ENCODE measurements at places on chromosomes 16 and 17.

DNA sequence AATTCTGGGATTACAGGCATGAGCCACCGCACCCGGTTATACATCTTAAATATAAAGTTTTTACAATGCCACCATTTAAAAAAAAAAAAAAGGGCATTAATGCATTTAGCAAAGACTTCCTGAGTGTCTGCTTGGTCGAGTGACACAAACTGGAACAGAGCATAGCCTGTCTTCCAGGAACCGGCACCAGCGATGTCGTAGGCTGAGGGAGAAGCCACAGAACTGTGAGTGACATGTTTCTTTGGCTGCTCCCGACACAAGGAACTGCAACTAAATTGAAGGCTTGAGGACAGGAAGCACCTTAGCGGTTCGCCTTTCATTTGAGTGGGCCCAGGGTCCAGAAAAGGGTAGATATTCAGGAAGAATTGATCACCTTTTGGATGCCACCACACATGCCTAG lies 717.8 kb downstream of the MAF start:
- no peak for DNase-seq

DNA sequence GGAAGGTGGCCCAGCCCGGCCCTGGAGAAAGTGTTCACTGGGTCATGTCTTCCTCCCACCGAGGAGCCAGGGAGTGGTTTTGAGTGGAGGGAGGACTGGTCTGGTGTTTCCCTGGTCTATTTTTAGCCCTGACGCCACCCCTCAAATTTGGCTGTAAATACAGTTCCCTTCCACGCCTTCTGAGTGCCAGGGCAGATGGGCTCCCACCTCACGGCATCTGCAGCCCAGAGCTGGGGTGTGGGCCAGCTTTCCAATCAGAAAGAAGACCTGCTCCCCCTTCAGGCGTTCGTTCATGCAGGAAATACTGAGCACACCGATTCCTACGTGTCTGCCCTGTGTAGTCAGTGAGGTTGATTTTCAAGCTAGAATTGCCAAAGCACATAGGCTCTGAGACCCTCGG lies 53.7 kb downstream of the SNX20 start:
- DNase-seq = no peak

- peak; percentile 56 for DNase-seq
Measured at GRCh38 chr16:2341456-2342447, 1.2 kb upstream of the ABCA3 start.

- DNase-seq = no peak
Measured at GRCh38 chr17:30568117-30568430, 90.9 kb downstream of the GOSR1 start.

DNA sequence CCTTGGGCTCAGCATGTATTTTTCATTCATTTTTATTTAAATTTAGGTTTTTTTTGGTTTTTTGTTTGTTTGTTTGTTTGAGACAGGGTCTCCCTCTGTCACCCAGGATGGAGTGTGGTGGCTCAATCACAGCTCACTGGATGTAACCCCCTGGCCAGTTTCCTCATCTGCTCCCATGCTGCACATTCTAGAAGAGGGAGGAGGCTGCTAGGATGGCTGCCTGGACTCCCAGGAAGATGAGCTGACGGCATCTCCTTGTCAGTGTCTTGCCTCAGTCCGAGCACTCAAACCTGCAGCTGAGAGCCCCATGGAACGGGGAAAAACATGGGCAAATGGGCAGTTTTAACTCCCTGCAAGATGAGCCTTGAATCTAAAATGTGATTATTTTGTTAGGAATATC lies 7.5 kb downstream of the MEAK7 start:
- DNase-seq = no peak

DNA sequence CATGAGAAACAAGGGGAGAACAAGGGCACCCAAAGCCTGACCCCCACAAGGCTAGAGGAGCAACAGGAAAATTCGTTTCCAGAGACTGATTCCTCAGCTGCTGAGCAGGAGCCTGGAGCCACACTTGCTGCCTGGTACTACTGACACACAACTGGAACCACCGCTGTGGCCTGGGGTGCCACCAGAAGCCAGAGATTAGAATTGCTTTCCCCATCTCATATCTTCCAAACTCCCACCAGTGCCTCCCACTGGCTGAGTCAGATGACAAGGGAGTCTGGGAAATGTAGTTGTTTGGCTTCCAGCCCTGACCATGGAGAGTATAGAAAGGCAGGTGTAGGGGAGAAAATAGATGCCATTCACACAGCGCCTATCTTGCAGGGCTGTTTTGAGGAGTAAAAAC lies 4.1 kb upstream of the TMEM11 start:
- peak; percentile 89 for DNase-seq

GRCh38 chr17:559551-560431 lies 154.8 kb downstream of the VPS53 start:
- DNase-seq = peak; percentile 92

GRCh38 chr17:47807421-47807820 lies 14.2 kb downstream of the OSBPL7 start:
- DNase-seq = peak; percentile 22

DNA sequence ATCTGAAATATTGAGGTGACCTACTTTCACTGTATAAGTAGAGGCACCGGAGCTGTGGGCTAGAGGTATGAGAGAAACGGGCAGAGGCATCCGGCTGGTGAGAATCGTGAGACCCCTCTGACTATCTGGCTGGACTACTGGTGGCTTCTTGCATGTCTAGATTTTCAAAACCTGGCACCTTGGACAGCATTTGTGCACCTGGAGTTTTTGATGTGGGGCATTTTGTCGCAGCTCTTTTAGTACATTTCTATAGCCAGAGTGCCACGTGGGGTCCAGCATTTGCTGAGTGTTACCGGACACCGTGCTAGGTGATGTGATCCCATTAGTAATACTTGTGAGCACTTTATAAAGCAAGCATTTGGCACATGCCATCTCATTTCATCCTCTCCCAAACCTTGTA lies 32.6 kb upstream of the SHISA9 start:
- DNase-seq = no peak

DNA sequence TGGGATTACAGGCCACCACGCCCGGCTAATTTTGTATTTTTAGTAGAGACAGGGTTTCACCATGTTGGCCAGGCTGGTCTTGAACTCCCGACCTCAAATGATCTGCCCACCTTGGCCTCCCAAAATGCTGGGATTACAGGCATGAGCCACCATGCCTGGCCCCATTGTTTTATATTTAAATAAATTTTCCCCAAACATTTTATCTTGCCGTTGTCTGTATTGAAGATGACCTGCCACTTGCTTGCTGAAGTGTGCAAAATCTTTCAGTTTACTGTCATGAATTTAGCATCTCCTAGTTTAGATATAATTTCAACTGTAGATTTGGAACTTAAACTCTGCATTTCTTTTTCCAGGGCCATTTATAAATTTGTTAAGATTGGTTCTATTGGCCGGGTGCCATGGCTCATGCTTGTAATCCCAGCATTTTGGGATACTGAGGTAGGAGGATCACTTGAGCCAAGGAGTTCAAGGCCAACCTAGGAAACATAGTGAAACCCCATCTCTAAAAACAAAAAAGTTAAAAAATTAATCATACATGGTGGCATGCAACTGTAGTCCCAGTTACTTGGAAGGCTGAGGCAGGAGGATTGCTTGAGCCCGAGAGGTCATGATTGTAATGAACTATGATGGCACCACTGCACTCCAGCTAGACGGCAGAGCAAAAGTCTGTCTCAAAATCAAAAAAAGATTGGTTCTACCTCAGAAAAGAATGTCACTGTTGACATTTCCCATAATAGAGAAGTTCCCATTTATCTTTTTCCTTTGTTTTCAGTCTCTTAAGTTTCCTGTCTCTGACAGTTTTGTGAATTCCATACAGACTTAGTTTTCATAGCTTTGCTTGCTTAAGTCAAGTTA lies 84.4 kb downstream of the VMP1 start:
- no peak for DNase-seq

DNA sequence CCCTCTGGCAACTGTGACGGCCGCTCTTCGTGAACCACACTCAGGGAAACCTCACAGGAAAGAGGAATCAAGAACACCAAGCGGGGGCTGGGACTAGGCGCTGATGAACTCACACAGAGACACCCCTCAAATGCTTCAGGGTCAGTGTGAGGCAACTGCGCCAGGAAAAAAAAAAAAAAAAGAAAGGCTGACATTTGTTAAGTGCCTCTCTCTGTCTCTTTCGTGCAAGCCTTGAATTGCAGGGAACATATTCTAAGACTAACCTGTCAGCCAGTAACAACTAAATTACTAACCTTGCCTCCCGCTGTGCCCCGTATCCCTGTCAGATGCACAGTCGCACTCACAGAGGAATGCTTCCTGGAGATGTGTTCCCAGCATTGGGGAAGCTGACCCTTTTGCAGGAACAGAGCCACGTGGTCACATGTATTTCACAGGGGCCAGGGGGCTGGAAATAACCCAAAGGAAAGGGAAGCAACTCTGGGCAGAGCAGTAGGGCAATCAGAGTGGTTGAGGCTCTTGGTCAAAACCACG lies 247.8 kb downstream of the XYLT1 start:
- no peak for DNase-seq

DNA sequence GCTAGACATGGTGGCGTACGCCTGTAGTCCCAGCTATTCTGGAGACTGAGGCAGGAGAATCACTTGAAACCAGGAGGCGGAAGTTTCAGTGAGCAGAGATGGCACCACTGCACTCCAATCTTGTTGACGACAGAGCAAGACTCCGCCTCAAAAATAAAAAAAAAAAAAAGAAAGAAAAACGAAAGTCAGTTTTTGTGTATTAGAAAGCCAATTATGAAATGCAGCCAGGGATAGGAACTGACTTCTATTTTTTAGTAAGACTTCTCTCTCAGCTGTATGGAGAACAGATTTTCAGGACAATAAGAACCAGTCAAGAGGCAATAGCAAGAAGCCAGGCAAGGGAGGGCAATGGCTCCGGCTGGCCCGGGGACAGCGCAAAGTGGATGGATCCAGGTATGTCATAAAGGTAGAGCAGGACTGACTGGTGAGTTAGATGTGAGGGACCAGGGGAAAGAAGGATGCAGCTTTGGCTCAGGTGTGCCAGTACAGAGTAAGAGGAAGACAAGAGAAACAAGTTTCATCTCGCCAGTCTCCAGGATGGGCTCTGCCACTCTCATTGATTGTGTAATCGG lies 12.5 kb upstream of the CCL1 start:
- DNase-seq = no peak

- no peak for DNase-seq
Measured at GRCh38 chr17:3036800-3037199, 26.6 kb downstream of the OR1D5 start.

DNA sequence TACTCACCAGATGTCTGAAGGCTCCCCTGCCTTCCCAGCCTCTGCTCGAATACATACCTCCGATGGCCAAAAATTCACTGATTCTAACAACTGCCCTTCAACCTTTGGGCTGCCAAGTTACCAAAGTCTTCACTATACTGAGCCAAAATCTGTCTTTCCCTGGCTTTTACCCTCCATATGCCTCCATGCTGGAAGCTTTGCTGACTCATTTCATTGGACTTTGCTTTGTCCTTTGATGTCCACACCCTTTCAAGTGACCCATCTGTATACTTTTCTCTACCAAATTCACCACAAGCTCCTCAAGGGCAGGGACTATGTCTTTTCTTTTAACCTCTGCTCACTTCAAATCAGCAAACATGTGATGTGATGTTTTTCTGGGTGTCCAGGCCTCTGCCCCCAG lies 21.0 kb upstream of the MTMR4 start:
- peak; percentile 72 for DNase-seq

DNA sequence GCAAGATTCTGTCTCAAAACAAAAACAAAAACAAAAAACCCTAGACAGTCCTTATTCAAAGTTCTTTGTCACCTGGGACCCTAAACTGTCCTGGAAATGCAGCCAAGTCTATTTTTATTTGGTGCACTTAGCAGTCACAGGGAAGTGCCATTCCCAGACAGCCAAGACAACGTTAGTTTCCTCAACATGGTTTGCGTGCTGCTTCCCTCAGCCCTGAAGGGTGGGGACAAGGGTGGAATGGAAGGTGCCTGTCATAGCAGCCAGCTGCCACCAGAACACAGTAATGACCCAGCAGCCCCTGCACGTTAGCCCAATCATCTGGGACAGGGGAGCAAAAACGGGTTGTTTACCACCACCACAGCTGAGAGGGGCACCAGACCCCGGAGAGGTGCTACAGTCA lies 16.9 kb downstream of the CREBBP start:
- no peak for DNase-seq

DNA sequence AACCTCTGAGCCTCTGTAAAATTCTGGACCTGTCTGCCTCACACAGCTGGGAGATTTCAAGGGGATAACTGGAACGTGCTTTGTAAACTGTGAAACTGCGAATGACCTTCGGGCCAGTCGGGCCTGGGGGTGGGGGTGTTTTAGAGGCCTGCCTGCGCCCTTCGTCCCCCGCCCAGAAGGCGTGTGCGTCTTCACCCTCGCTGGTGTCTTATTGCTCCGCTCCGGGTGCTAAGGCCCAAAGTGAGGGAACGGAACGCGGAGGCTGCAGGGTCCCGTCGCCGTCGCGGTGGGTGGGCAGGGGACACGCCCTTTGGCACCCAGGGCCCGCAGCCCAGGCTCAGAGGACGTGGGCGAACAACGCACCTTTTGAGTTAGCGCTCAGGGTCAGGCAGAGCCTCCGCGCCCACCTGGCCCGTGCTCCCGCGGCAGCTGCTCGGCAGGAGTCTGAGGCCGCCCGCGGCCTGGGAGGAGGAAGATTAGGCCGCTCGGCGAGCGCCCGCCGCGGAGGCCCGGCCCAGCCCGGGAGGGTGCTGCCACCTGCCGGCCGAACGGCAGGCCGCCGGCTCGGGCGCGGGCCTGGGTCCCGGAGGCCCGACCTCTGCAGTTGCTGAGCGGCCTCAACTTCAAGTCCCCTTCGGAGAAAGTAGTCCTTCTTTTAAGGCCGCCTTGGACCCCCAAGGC lies 29.7 kb downstream of the DCAKD start:
- DNase-seq = peak; percentile 99

DNA sequence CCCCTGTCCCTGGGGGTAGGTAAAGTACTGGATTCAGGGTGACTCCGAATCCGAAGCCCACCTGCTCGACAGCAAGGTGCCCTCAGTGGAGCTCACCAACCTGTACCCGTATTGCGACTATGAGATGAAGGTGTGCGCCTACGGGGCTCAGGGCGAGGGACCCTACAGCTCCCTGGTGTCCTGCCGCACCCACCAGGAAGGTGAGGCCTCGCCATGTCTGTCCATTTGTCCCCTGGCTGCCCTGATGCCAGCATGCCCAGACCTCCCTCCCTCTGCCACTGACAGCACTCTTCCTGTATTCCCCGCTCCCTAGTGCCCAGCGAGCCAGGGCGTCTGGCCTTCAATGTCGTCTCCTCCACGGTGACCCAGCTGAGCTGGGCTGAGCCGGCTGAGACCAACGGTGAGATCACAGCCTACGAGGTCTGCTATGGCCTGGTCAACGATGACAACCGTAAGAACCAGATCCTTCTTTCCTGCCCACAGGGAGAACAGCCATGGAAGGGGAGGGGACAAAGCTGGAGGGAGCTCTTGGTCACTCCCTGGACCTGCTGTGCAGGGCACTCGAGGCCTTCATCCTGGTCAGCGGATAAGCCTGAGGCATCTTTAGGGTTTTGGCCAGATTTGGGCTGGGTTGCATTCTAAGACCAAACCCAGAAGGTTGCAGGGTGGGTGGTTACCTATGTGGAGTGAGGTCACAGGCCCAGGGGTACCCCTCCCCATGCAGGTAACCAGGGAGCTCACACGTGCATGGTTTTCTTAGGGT lies 14.2 kb downstream of the GALK1 start:
- DNase-seq = peak; percentile 81

All from osteoblast (primary cell).